ENCODE measurements at places on chromosomes 3 and 15.

- no peak for DNase-seq
These were observed 765.5 kb downstream of the OTOL1 start for GRCh38 chr3:162262129-162262528.

- no peak for DNase-seq
These were observed 176.5 kb downstream of the MBNL1 start for GRCh38 chr3:152445212-152445611.

DNA sequence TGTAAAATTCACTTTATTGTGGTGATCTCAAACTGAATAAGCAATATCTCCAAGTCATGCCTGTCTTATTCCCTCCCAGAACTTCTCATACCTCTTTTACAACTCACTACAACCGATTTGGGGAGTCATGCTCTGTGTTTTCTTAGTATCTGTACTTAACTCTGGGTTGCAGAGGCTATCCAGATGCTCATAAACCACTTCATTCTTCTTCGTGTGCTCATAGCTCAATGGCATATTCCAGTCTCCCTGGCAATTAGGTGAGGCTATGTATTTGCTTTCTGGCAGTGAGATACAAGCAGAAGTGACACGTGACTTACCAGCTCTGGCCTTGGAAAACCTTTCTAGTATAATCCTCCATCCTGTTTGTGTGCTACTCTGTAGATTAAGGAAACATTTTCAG, 360.9 kb downstream of the ZNF385D start:
- no peak for DNase-seq

- no peak for DNase-seq
These were observed 418.2 kb upstream of the NR2F2 start for GRCh38 chr15:95912280-95912625.

GRCh38 chr3:23685541-23686258, 120.1 kb upstream of the UBE2E1 start:
- DNase-seq, result no peak

- no peak for DNase-seq
These were observed 3.2 kb upstream of the GABRG3 start for GRCh38 chr15:26967719-26968269.

DNA sequence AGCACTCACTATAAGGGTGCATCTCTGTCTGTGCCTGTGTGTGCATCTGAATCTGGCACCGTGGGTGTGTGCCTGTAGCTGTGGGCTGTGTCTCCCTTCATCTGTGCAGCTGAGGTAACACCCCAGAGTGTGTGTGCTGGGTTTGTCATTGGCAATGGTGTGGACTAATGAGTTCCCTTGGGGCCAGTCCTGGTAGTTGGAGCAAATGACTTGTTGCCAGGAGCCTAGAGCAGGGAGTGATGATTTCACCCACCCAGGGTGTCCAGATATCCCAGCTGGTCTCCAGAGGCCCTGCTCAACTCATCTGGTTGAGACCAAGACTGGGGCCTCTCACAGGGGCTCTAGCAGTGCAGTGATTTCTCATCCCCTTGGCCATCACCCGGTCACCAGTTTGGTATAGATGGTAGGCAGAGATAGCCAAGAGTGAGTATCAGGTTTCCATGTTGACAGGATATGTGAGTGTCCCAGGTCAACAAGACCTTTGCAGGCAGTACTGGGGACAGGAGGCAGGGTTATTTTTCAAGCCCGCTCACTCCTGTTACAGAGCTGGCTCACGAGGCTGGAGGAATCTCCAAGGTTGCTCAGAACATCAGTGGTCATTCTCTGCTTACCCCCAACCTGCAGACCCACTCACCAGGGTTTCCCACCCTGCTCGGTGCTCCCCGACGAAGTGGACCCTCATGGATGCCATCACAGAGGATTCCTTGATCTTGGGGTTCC, 4.1 kb upstream of the HDAC11 start:
- DNase-seq, result no peak

Data from stimulated activated CD8-positive, alpha-beta memory T cell treated with anti-CD3 and anti-CD28 coated beads, Interleukin-15, amount 100 ng/mL, for 24 hours (primary cell).